ENCODE measurements at places on chromosomes 5 and 9.

DNA sequence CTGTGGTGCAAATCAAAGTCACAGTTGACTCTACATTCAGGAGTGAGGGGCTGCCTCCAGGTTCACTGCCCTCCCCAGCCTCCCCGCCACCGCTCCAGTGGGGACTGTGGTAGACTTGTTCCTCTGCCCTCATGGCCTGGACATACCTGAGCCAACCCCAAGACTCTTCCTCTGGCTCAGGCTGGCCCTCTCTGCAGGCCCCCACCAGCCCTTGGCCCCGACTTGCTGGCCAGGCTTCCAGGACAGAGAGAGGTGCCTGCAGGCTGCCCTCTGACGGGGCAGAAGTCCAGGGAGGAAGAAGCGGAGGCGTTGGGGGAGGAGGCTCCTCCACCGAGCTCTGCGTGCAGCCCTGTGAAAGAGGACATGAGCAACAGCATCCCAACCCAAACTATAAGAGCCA, 2.8 kb upstream of the SARDH start:
- no peak overlapping the region for H3K4me3 ChIP-seq
- H3K27ac ChIP-seq, result no peak overlapping the region
- H3K4me1 ChIP-seq, result peaks cover 15% of the 10 kb centered on the region
- DNase-seq, result no peak
- H3K36me3 ChIP-seq, result no peaks in the 10 kb centered on the region
- H3K27me3 ChIP-seq, result no peaks in the 10 kb centered on the region

DNA sequence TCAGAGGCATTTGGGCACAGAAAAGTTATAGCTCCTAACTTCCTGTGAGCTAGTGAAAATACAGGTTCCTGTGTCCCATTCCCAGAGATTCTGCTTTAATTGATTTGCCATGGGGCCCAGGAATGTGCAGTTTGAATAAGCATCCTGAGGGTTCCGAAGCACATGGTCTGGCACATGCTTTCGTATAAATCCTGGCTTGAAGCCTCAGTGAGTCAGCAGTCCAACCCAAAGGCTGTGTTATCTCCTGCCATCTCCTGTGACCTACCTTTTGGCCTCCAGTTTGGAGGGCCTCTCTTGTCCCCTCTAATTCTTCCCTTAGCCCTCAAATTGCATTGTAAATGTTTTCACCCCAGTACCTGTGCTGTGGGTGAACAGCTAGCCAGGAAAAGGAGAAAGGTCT, 183.8 kb downstream of the NR3C1 start:
- no peak overlapping the region for H3K27ac ChIP-seq
- no peak for DNase-seq
- no peaks in the 10 kb centered on the region for H3K36me3 ChIP-seq
- H3K4me3 ChIP-seq, result no peak overlapping the region

GRCh38 chr5:140341591-140341990, 4.8 kb downstream of the HBEGF start:
- H3K36me3 ChIP-seq, result no peaks in the 10 kb centered on the region
- peaks cover 36% of the 10 kb centered on the region for H3K4me1 ChIP-seq
- H3K27ac ChIP-seq, result no peak overlapping the region
- no peaks in the 10 kb centered on the region for H3K27me3 ChIP-seq
- H3K4me3 ChIP-seq, result no peak overlapping the region

DNA sequence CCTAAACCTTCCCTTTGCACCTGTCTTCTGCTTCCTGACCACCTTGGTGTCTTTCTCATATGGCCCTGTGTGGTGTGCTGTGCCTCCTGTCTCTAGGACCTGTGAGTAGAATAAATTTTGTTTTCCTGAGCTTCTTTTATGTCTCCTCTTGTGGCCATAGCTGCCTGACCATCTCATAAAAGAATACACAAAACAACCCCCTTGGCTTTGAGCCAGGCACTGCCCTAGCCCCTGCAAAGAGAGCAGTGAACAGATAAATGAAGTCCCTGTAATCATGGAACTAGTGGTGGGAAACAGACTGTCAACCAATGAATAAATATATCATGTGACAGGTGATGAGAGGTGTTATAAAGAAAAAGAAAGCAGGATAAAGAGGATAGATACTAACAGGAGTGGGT, 485.1 kb downstream of the CSNK1G3 start:
- H3K4me1 ChIP-seq, result no peaks in the 10 kb centered on the region
- H3K27ac ChIP-seq, result no peak overlapping the region
- no peaks in the 10 kb centered on the region for H3K27me3 ChIP-seq
- H3K4me3 ChIP-seq, result no peak overlapping the region

DNA sequence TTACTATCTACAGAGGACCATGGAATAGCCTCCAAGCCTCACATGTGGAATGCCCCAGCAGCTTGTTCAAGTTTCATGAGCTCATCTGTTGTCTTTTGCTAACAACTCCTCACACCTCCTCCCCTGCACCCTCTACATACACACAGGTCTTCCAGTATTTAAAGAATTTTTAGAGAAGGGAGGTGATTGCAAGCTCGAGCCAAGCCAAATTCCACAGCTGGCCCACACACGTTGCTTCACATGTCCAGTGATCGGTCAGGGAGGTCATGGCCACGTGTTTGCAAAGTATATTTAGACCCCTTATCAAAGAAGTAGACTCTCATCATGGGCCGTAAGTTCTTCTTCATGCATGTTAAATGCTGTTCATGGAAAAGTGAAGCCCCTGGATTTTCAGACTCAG, 281.7 kb downstream of the OSTF1 start:
- H3K27me3 ChIP-seq, result no peaks in the 10 kb centered on the region
- no peak overlapping the region for H3K4me3 ChIP-seq
- no peaks in the 10 kb centered on the region for H3K36me3 ChIP-seq
- no peaks in the 10 kb centered on the region for H3K4me1 ChIP-seq
- DNase-seq, result no peak
- H3K27ac ChIP-seq, result no peak overlapping the region

GRCh38 chr5:170892196-170892595, 30.4 kb downstream of the RANBP17 start:
- H3K27me3 ChIP-seq, result no peaks in the 10 kb centered on the region
- no peak for DNase-seq
- H3K27ac ChIP-seq, result no peak overlapping the region
- no peaks in the 10 kb centered on the region for H3K4me1 ChIP-seq
- no peaks in the 10 kb centered on the region for H3K36me3 ChIP-seq
